ENCODE measurements at places on chromosomes 13 and 19.

GRCh38 chr13:73844986-73845385, 289.2 kb downstream of the KLF12 start:
- peaks cover 25% of the 10 kb centered on the region for H3K36me3 ChIP-seq
- peaks cover 51% of the 10 kb centered on the region for H3K4me1 ChIP-seq
- DNase-seq, result no peak
- no peak overlapping the region for H3K4me3 ChIP-seq
- H3K27ac ChIP-seq, result no peak overlapping the region

GRCh38 chr19:18117692-18118378, 20.3 kb downstream of the MAST3 start:
- peak; percentile 98 for DNase-seq
- peak overlapping the region; percentile 91 for H3K27ac ChIP-seq
- peaks cover 24% of the 10 kb centered on the region for H3K36me3 ChIP-seq
- no peaks in the 10 kb centered on the region for H3K27me3 ChIP-seq
- peaks cover 32% of the 10 kb centered on the region for H3K4me1 ChIP-seq

- peaks cover 82% of the 10 kb centered on the region for H3K4me1 ChIP-seq
- H3K36me3 ChIP-seq, result peaks cover 66% of the 10 kb centered on the region
- H3K4me3 ChIP-seq, result peak overlapping the region; percentile 77
- no peaks in the 10 kb centered on the region for H3K27me3 ChIP-seq
- DNase-seq, result no peak
These were observed 1.9 kb downstream of the GPR18 start for GRCh38 chr13:99256283-99256682.

DNA sequence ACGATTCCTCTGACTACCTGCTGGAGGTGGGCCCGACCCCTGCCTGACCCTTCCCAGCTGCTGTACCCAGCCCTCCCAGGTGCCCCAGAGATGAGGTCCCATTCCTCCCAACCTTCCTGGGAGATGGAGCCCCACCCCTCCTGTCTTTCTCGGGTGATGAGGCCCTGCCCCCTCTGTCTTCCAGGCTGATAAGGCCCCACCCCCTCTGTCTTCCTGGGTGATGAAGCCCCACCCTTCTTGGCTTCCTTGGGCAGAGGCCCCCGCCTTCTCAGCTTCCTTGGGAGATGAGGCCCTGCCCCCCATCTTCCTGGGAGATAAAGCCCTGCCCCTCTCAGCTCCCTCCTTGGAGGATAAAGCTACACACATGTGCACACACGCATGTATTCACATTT, 47.9 kb downstream of the CERS4 start:
- H3K27me3 ChIP-seq, result no peaks in the 10 kb centered on the region
- no peak for DNase-seq
- H3K4me1 ChIP-seq, result peaks cover 7% of the 10 kb centered on the region

GRCh38 chr19:289651-290371, 1.4 kb downstream of the PLPP2 start:
- H3K27ac ChIP-seq, result no peak overlapping the region
- peak; percentile 47 for DNase-seq
- H3K27me3 ChIP-seq, result peaks cover 63% of the 10 kb centered on the region
- peak overlapping the region; percentile 51 for H3K4me3 ChIP-seq
- peaks cover 14% of the 10 kb centered on the region for H3K4me1 ChIP-seq

- H3K4me3 ChIP-seq, result no peak overlapping the region
- H3K4me1 ChIP-seq, result no peaks in the 10 kb centered on the region
- H3K36me3 ChIP-seq, result no peaks in the 10 kb centered on the region
- H3K27ac ChIP-seq, result no peak overlapping the region
- no peak for DNase-seq
These were observed 263.6 kb upstream of the GPC6 start for GRCh38 chr13:92963029-92963428.

DNA sequence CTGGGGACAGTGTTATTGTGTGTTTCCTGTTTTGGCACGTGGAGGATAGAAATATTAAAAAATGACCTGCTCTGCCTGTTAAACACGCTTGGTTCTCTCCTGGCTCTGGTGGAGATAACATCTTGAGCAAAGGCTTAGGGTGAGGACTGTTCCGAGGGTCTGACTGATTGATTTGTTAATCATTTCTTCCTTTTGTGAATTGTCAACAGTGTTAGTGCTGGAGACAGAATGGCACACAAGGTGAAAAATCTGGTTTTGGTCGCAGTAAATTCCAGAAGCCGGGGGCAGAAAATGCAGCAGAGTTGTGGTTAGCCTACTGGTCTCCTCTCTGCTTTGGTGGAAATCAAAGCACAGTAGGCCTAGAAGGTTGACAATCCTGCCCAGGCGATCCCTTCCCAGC, 163.6 kb downstream of the FGF9 start:
- peaks cover 7% of the 10 kb centered on the region for H3K27me3 ChIP-seq
- H3K36me3 ChIP-seq, result no peaks in the 10 kb centered on the region
- no peak overlapping the region for H3K4me3 ChIP-seq
- no peak overlapping the region for H3K27ac ChIP-seq

DNA sequence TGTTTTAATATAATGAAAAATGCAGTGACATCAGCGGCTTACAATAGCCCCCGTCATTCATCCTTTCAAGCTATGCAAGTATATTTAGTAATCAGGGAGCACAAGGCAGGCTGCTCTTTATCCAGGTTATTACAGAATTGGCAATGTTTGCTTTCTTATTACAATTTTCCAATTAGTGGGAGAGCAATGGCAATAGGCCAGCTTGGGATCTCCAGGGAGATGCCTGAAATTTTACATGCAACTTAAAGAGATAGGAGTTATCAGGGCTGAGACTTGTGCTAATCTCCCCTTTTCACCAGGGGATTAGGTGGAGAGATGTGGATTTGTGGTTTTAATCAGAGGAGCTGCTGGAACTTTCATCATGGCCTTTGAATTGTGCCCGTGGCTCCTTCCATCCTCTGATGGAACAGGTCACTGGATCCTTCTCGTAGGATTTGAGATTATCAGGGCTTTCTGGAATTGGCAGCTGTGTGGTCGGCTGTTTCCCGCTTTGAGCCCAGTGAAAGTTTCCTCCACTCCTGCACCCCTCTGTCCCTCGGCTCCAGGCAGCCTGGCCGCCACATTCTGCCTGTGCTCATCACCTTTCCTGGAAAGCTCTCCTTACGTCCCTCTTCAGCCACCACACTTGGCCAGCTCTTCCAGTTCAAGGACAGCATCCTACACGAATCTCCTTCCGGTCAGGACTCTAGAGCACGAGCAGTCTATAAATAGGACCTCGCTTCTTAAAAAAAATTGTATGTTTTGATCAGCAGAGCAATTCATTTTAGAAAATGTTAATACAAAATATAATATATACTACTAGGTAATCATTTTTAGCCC, 47.0 kb downstream of the CBY2 start:
- no peaks in the 10 kb centered on the region for H3K27me3 ChIP-seq
- H3K27ac ChIP-seq, result no peak overlapping the region
- no peaks in the 10 kb centered on the region for H3K36me3 ChIP-seq
- H3K4me3 ChIP-seq, result no peak overlapping the region
- H3K4me1 ChIP-seq, result no peaks in the 10 kb centered on the region

DNA sequence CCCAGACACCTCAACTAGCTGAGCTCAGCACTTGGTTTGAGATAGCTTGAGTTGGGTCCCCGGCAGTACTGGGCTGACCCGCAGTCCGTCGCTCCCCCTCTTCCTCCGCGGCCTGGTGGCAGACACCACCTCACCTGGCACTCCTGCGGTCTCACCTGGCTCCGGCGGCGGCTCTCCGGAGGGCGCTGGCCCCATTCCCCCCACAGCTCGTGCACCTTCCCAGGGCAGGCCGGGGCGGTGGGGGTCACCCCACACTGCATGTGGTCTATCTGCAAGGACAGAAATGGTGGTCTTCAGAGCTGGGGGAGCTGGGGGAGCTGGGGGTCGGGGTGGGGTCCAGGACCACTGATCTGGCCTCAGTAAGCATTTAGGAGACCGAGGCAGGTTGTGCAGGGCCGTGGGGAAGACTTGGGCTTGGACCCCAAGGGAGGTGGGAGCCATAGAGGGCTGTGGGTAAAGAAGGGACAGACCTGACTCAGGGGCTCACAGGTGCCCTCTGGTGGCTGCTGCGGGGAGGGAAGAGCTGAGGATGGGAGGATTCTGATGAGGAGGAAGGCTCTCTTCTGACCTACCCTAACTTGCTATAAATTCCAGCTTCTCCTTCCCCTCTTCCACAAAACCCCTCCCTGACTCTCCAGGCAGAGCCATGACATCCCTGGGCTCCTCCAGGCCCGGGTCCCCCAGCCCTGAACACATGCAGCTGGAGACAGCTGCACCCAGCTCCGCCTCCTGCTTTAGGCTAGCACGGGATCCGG, 6.7 kb upstream of the PLIN4 start:
- H3K27ac ChIP-seq, result no peak overlapping the region
- H3K27me3 ChIP-seq, result no peaks in the 10 kb centered on the region
- H3K4me3 ChIP-seq, result no peak overlapping the region
- no peaks in the 10 kb centered on the region for H3K36me3 ChIP-seq
- no peaks in the 10 kb centered on the region for H3K4me1 ChIP-seq

DNA sequence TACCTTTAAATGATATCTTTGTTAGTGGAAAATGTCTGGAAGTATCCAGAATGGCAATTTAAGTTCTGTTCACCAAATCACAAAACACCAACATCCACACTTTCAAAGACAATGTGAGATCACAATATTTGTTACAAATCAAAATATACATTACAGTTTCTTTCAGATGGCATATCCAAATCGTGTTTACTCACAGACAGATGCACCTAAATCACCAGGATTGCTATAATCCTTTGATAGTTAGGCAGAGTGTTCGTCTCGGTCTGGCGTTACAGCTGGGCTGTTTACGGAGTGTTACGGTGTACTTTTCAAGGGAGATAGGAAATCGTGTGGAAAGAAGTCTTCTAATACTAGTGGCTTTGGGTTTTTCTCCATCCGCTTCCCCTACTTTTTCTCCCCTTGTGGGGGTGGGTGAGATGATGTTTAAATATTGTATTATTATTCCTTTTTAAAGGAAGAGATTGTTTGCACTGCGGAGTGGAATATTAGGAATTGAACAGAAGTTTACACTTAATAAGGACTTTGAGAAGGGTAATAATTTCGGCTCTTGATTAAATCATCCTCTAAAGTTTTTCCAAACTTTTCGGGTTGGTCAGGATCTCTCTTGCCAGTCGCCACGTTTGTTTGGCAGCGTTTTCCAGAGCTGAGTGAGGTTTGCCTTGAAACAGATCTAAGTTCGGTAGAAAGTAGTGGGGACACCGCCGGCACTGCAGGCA, 1.8 kb downstream of the MAB21L1 start:
- no peak for DNase-seq
- H3K4me1 ChIP-seq, result peaks cover 39% of the 10 kb centered on the region
- H3K27me3 ChIP-seq, result peaks cover 87% of the 10 kb centered on the region
- H3K4me3 ChIP-seq, result peak overlapping the region; percentile 74
- H3K27ac ChIP-seq, result no peak overlapping the region

- no peak for DNase-seq
- H3K27ac ChIP-seq, result peak overlapping the region; percentile 99
- peaks cover 67% of the 10 kb centered on the region for H3K4me1 ChIP-seq
These were observed 702 bp upstream of the EPSTI1 start for GRCh38 chr13:42992764-42993122.

Data from activated T-cell treated with anti-CD3 and anti-CD28 coated beads, Interleukin-2, amount 50 U/mL, for 24 hours (primary cell).